ENCODE measurements at places on chromosomes 1 and 21.

GRCh38 chr1:184039126-184039525 is 1.6 kb upstream of the COLGALT2 start:
- DNase-seq = no peak

DNA sequence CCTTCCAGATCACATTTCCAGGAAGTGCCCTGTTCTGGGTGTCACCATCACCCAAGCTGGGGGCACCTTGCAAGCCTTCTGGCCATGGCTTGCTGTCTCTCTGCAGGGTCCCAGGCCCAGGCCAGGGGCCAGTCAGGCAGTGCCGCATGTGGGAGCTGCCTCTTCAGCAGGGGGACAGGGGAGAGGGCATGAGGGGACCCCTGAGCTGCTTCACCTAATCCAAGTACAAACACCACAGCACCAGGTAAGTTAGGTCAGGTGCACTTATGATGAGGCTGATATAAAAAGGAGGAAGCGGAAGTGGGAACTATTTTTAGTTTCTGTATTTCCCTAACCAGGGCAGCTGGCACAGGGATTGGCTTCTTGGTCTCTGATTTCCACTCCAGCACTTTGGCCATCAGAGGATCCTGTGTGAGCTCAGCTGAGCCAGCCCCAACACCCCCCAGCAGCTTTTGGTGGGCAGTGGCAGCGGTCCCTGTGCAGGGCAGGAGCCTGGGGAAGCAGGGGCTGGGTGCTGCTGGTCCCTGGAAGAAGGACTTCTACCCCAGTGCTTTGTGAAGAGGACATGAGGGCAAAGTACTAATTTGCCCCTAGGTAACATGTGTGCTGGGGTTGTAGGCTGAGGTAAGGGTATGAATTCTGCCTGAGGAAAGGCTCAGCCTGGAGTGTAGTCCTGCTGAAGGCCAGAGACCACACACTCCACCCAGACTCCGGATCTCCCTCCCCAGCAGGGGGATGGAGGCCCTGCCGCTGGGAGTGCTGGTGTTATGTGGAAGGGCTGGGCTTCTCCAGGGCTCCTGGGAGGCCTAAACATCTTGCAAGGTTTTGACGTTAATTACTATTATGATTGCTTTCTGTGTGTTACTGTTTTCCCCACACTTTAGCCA is 3.3 kb upstream of the PCBP3 start:
- peak; percentile 45 for DNase-seq

DNA sequence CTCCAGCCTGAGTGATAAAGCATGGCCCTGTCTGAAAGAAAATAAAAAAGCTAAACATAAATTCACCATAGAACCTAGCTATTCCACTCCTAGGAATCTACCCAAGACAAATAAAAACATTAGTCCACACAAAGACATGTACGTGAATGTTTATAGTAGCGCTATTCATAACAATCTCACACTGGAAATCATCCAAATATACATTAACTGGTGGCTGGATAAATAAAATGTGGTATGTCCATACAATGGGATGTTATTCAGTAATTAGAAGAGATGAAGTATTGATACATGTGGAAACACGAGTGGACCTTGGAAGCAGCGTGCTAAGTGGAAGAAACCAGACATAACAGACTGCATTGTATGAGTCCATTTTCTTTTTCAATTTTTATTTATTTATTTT is 29.7 kb downstream of the RIPPLY3 start:
- DNase-seq = no peak

GRCh38 chr1:20612221-20612746 is 21.0 kb upstream of the PINK1 start:
- DNase-seq = no peak

GRCh38 chr1:244730153-244730933 is 77.4 kb downstream of the DESI2 start:
- no peak for DNase-seq

DNA sequence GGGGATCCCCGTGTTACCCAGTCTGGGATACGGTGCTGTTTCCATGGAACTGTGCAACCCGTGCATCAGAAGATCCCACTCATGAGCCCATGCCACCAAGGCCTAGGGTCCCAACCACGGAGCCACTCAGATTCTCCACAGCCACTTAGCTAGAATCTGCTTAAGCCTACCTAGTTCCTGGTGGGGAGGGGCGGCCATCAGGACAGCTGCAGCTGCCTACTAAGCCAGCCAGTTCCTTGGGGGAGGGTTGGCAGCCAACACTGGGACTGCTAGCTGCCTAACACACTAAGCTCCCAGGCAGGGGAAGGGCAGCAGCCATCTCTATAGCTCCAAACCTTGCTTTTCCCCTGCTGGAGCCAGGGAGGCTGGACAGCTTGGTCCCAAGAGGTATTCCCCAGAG is 549.2 kb upstream of the BRINP3 start:
- no peak for DNase-seq

- no peak for DNase-seq
These were observed 3.0 kb upstream of the HCRTR1 start for GRCh38 chr1:31614414-31615005.

DNA sequence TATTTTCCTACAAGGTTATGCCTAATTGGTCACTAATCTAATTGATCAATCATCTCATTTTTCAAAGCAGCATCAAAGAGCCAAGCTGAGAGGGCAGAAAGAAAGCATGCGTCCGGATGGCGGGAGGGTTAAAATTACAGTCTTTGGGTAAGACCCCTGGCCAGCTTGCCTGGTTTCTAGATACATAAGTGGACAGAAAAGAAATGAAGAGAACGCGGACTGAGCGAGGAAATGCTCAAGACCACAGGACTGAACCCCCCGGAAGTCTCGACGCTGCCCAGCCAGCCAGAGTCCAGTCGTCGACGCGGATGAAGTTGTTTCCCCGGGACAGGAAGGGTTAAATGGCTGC is 297.2 kb downstream of the OMA1 start:
- no peak for DNase-seq

GRCh38 chr1:61370913-61371279 is 288.5 kb downstream of the NFIA start:
- DNase-seq = no peak

- DNase-seq = peak; percentile 86
These were observed 123.5 kb downstream of the CRB1 start for GRCh38 chr1:197391303-197392226.

GRCh38 chr1:2979191-2980072 is 41.8 kb upstream of the ACTRT2 start:
- DNase-seq = no peak

DNA sequence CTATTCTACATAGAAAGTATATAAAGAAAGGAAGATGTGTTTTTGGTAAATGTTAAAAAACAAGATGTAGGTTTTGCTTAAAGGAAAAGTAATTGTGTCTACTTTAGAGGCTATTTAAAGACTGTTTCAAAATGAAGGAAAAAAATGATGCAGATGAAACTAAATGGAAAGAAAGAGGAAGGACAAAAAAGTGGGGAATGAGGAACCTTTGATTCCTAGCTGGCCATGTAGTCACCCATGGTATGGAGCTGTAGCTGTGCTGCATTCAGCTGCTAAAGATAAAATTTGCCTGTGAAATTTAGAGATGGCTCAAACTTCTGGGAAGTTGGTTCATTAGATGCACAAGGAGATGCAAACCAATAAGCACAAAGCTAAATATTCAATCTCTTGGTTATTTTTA is 86.8 kb upstream of the SERBP1 start:
- no peak for DNase-seq

- no peak for DNase-seq
These were observed 53.4 kb downstream of the PTPN14 start for GRCh38 chr1:214498021-214498420.
